A549 treated with CpdA at 1 μM for 4 hours (cell line): ENCODE measurements at places on chromosomes 5 and 9. TPM values are rescaled to one million over a fixed set of nuclear protein-coding genes. Genes with fewer than 3 reads are reported as not detected.

Gene TLX3
- total RNA-seq = not detected in 5 replicates

Gene SLIT3
- 13.2 to 21.0 TPM (median 19.6 TPM) in 5 replicates for total RNA-seq

Gene ORM1
- 0.07 to 0.18 TPM in 2 of 5 replicates, not detected in the others for total RNA-seq

Gene S1PR3
- total RNA-seq = 30.2 to 34.4 TPM (median 32.3 TPM) in 5 replicates

Gene AFAP1L1
- total RNA-seq = 4.4 to 6.3 TPM (median 5.5 TPM) in 5 replicates

Gene NUTM2G
- total RNA-seq = not detected in 5 replicates

Gene LSM11
- total RNA-seq = 2.4 to 3.1 TPM (median 3.0 TPM) in 5 replicates

Gene PDZD2
- total RNA-seq = 0.03 to 0.09 TPM (median 0.07 TPM) in 5 replicates

Gene TBCA
- total RNA-seq = 270 to 339 TPM (median 291 TPM) in 5 replicates

Gene DAPK1
- total RNA-seq = 12.9 to 20.8 TPM (median 17.9 TPM) in 5 replicates

Gene PRR16
- total RNA-seq = not detected in 5 replicates

Gene PPP2R2B
- 0.13 to 0.24 TPM (median 0.14 TPM) in 4 of 5 replicates, not detected in the other for total RNA-seq

Gene GFM2
- total RNA-seq = 26.2 to 28.2 TPM (median 27.0 TPM) in 5 replicates
